Heart left ventricle (tissue), 16 donors: ENCODE measurements at places on chromosomes 4 and X. TPM values are rescaled to one million over a fixed set of nuclear protein-coding genes. Genes with fewer than 3 reads are reported as not detected.

DNA sequence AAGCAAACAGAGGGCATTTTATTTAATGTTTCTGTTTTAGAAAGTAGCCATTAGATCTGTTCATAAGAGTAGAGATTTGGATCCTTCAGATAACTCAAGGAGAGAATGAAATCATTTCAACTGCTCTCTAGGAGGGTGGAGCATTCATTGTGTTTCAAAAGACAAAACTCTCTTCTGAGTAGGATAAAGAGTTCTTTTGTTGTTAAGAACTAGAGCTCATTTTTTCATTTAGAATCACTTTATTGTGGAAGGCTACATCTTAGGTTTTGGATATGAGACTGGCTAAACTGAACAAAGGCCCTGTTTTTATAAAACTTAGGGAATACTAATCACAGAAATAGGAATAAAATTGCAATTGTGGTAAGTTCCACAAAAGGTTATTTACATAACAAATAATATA, 193.9 kb upstream of the PCDH10 start:
- no peak for DNase-seq

- no peak for DNase-seq
These were observed 12.8 kb downstream of the NDST3 start for GRCh38 chr4:118047043-118047442.

GRCh38 chr4:15961781-15962510, 1.0 kb downstream of the FGFBP2 start:
- no peak for DNase-seq

- no peak for DNase-seq
These were observed 12.7 kb upstream of the HPF1 start for GRCh38 chr4:169770416-169770815.

CXCL3 gene
- total RNA-seq: not detected

DNA sequence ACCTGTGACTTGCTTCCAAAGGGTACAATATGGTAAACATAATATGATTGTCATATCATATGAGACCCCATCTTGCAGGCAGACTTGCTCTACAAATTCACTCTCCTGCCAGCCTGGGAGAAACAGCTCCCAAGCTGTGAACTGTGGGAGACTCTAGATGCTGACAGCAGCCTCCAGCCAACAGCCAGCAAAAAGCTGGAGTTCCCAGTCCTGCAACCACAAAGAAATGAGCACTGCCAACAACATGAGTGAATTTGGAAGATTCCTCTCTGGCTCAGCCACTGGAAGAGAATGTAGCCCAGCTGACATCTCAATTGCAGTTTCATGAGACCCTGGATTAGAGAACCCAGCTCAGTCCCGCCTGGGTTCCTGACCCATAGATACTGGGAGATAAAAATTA, 145.4 kb downstream of the QDPR start:
- DNase-seq: no peak

ARR3 gene
- not detected for total RNA-seq

GRCh38 chrX:73851014-73852009, 288.3 kb downstream of the CHIC1 start:
- peak; percentile 92 for DNase-seq

DNA sequence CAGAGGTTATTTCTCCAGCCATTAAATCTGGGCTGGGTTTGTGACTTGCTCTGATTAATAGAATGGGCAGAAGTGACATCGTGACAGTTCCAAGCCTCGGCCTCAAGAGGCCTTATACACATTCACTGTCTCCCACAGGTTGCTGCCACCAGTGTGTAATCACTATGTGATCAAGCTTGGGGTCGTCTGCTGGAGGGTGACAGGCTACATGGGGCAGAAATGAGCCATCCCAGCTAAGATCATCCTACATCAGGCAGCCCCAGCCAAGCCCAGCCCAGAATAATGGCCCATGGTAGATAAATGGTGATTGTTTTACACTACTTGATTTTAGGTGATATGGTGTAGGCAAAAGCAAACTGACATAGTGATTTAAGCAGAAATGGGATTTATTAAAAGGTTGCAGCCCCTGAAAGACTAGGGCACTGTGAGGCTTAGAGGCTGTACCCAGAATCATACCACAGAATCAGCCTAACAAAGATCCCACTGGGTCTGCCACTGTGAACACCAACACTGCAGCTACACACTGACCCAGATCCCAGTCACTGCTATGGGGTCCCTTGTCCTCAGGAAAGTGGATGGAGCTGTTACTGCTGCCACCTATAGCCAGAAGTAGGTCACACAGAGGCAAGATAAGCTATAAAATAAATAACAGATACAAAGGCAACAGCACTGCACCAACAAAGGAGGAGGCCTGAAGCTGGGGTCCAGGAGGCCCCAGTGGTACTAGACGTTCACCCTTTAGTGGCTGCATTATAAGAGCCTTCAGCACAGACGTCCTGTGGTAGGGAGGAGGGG, 159.6 kb upstream of the RBPJ start:
- no peak for DNase-seq

DNA sequence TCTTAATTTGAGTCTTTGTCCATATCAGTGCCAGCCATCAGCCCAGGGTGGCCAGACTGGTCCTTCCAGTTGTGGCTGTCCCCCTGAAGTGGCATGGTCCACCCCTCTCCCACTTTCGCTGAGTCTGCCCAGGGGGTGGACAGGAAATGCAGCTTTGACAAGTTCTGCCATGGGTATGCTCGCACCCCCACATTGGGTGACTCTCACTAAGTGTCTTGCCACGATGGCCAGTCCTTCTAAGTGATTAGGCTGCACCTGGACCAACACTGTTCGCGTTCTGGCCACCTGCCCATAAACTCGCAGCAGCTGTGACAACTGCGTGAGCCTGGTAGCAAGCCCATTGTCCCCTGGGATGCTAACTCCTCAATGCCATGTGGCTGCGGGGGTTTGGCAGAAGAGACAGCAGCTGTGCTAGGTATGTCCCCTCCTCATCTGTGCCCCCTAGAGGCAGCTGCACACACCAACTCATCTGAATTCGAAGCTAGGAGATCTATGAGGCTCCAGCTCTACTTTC, 10.0 kb upstream of the LNX1 start:
- no peak for DNase-seq

RNF128 gene
- total RNA-seq: 0.21 TPM

FAM9C gene
- not detected for total RNA-seq

DNA sequence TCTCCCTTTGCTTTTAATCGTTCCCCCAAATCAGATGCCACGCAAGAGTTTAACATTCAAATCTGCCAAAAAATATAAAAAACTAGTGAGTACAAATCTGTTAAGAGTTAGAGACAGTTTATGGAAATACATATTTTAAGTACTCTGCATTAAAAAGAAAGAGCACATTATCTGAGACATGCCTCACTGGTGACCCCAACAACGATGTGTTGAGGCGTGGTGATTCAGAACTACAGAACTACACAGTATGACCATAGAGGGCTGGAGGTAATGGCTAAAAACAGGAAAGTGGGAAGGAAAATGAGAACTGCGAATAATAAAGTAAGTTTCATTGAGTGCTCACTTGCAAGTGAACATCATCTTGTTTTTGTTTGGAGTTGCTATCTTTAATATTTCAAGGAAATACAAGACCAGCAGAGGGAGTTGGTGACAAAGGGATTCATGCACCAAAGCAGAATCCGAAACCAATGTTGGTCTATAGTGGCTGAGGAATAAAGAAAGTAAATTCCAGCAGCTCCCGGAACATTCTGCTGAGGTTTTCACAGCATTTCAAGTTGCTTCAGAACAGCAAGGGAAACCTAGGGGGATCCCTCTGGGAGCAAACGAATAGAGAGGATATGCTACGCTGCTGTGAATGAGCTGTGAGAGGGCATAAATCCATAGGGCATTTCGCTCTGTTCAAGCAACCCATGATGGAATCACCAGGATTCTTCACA, 92.2 kb downstream of the DCHS2 start:
- no peak for DNase-seq

- no peak for DNase-seq
These were observed 715.0 kb downstream of the GRID2 start for GRCh38 chr4:93018806-93019205.

CTAG2 gene
- total RNA-seq: 0.61 TPM

- DNase-seq: no peak
These were observed 51.6 kb upstream of the HDAC8 start for GRCh38 chrX:72624194-72624593.

- no peak for DNase-seq
These were observed 870.0 kb upstream of the INTU start for GRCh38 chr4:126762663-126763247.

GRCh38 chr4:90715242-90715641, 588.0 kb downstream of the CCSER1 start:
- no peak for DNase-seq

MAMLD1 gene
- 1.2 TPM for total RNA-seq

- DNase-seq: no peak
These were observed 68.4 kb downstream of the GPAT3 start for GRCh38 chr4:83604321-83604720.

HSD17B13 gene
- total RNA-seq: 0.73 TPM

FAT1 gene
- total RNA-seq: 79.2 TPM

GRCh38 chr4:5142726-5143125, 91.4 kb downstream of the STK32B start:
- no peak for DNase-seq

GRCh38 chr4:139142980-139143379, 34.0 kb downstream of the ELF2 start:
- DNase-seq: no peak

- no peak for DNase-seq
These were observed 617 bp upstream of the PDHA1 start for GRCh38 chrX:19343085-19343534.

CT47B1 gene
- total RNA-seq: not detected

DNA sequence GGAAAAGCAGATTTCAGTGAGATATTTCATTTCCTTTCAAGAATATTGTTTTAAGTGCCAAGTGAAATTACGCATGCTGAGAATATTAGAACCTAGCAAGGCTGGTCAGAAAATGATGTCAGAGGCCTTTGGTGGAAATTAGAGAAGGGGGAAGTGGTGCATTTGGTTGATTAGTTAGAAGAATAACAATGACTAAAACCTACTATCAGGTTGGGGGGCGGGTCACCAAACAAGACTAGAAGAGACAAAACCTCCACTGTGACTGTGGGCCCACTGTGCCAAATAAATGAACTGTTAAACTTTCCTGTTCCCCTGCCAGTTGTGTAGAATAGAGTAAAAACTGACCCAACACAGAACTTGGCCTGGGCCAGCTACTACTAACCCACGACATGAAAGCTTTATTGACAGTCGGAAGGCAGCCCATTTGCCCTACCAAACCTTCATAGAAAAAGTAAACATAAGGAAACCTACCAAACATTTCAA, 2.9 kb downstream of the RAPGEF2 start:
- DNase-seq: no peak

DNA sequence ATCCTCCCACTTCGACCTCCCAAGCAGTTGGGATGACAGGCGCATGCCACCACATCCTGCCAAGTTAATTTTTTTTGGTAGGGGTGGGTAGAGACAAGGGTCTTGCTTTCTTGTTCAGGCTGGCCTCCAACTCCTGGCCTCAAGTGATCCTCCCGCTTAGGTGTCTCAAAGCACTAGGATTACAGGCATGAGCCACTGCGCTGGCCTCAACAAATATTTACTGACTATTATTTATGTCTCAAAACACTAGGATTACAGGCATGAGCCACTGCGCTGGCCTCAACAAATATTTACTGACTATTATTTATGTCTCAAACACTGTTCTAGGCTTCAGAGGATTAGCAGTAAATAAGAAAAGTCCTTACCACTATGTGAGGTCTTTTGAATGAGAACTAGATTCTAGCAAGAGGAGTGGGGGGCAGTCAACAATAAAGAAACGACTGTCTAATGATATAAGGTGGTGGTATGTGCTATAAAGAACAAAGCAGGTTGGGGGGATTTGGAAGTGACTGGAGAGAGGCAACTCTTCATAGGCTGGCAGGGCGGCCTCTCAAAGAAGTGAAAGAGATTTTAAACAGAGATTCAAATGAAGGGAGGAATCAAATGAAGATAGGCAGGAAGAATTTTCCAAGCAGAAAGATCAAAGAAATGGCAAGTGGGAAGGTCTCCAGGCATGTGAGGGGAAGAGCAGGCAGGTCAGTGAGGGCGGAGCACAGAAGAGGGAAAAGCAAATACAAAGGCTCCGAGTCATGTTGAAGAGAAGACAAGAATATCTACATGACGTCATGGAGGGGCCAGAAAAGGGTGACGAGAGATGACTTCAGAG, 12.7 kb upstream of the ACSL1 start:
- DNase-seq: no peak

PABPC4L gene
- total RNA-seq: 0.64 TPM

GAGE12E gene
- not detected for total RNA-seq

- no peak for DNase-seq
These were observed 406.8 kb downstream of the SLITRK2 start for GRCh38 chrX:146224442-146224841.

S100P gene
- 0.73 TPM for total RNA-seq

GC gene
- not detected for total RNA-seq

DRD5 gene
- total RNA-seq: not detected

DNA sequence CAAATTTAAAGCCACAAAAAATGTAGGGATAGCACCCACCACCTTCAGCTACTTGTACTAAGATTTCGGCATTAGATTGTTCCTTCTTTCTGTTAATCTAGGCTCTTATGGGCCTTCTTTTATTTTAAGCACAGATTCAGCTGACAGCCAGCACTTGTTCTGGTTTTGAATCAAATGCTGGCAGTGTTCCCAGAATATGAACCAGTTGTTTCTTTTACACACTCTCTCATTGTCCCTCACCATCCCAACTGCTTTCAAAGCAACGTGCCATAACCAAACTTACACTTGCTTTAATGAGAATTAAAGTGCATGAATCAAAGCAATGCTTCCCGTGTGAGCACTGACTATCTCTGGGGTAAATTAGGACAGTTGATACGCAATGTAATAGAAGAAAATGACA, 744.5 kb upstream of the FAM241A start:
- DNase-seq: peak; percentile 21
